ENCODE measurements at places on chromosomes 11 and 22. TPM values are rescaled to one million over a fixed set of nuclear protein-coding genes. Genes with fewer than 3 reads are reported as not detected.

Gene FAT3
- total RNA-seq, result 0.03 TPM

DNA sequence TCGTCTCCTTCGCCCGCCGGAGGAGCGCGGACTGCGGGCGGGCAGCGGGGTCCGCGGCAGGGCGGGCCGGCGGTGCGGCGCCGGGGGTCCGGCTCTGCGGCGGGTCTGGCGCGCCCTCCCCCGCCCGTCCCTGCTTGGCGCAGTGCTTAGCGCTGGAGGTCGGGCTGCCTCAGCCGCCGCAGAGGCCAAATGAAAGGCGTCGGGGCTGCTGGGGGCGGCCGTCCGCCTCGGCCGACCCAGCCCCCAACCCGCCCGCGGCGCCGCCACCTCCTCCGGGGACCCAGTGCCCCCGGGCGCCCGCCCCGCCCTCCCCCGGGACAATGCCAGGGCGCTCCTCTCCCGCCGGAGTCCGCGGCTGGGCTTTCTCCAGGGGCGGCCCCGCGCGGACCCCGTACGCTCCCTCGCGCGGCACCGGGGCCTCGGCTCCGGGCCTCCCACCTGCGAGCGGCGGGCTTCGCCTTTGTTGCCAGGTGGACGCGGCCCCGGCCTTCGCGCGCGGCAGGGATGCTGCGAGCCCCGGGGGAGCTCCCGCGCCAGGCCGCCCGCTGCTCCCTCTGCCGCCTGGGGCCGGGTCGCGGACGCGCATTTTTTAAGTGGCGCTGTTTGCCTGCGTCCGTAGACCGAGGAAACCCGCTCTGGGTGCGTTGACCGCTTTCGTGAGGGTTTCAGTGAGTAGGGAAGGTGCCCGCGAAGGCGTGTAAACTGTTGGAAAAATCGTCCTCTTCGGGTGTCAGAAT lies 583 bp downstream of the APLP2 start:
- DNase-seq, result peak; percentile 75

- no peak for DNase-seq
Observed at GRCh38 chr11:46505741-46506482, 87.9 kb downstream of the AMBRA1 start.

DNA sequence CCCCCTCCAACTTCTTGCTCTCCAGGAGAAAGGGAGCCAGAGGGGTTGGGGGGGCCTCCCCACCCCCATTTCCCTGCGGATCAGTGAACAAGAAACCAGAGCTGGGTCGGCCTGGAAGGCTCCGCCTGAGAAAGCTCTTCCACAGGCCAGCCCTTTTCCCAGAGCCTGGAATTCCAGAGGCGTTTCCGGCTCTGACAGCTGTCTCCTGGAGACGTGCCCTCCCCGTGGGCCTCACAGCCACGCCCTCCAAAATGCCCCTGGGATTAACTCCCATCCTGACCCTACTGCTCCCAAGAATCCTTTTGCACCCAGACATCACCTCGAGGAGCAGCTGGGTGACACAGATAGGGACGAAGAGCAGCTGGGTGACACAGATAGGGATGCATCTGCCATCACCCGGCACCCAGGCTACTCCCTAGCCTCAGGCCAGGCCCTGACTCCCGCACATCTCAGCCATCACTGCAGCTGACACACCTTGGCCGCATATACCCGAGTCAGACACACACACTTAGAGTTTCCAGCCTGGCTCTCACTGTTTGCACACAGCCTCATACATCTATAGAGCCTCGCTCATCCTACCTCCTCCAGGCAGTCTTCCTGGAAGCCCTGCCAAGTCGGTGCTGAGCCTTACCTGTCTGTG lies 7.6 kb upstream of the CDC42EP1 start:
- DNase-seq, result no peak

Gene DEUP1
- total RNA-seq, result not detected

DNA sequence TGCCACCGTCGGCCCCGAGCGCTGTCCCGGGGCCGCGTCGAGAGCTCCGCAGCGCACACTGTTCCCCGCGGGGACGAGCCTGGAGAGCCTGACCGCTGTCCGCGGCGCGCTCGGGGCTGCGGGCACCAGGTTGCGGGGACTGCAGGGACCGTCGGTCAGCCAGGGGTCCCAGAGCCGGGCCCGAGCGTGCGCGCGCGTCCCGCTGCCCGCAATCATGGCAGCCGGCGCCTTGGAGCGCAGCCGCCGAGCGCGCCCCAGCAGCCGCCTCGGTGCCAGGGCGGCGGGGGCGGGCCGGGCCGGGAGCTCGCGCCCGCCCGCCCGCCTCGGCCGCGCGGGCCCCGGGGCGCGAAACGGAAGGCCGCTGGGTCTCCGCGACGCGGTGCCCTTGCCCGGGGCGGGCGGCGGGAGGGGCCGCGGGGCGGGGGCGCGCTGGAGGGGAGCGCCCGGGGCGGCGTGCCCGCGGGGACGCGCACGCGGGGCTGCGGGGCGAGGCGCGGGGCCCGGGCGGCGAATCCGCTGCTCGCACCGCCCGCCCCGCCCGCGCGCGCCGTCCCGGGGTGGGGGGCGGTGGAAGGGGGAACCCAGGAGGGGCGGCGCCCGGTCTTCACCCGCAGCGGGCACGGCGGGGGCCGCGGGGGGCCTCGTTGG lies 79.4 kb upstream of the PPARA start:
- peak; percentile 86 for DNase-seq

Gene SYT7
- 28.2 TPM for total RNA-seq

- no peak for DNase-seq
Observed at GRCh38 chr11:27857588-27857987, 157.3 kb upstream of the BDNF start.

Gene EP300
- total RNA-seq, result 27.8 TPM

- no peak for DNase-seq
Observed at GRCh38 chr11:73331138-73331916, 23.3 kb downstream of the ARHGEF17 start.

DNA sequence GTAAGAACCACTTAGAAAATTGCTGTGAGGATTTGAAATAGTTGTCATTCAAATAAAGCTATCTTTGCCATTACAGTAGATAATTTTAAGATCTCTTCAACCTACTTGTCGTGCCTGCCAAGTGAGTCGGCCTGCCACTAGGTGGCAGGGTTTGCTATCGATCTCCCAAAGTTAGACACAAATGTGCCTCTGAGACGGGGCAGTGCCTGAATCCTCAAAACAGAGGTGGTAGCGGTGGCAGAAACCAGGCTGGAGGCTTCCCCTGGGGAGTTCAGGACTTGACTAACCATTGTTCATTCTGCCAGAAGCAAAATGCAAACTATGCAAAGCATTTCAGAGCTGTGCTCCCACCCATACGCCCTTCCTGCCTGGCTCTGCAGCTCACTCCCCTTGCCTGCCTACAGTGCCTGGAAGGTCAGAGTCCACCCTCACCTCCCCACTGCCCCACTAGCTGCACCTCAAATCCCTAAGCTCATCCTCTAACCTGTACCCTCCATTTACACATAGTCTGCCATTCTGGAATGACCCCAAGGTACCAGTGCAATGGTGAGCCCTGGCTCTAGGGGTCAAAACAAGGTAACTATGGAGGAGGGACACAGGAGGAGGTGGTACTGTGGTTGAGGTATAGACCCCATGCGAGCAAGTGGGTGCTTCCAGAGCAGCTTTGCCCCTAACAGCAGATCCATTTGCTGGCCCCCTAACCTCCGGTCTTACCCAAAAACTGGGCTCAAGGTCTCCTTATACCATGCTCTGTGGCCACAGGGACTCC lies 82.1 kb downstream of the C11orf58 start:
- peak; percentile 87 for DNase-seq

GRCh38 chr22:39839917-39840510 lies 53.5 kb downstream of the ENTHD1 start:
- DNase-seq, result no peak

GRCh38 chr11:129944696-129945095 lies 49.3 kb upstream of the NFRKB start:
- no peak for DNase-seq

GRCh38 chr11:111520560-111520959 lies 6.0 kb downstream of the HOATZ start:
- no peak for DNase-seq

GRCh38 chr11:102244681-102245409 lies 72.4 kb upstream of the BIRC3 start:
- no peak for DNase-seq

Gene LIF
- total RNA-seq, result 0.27 TPM

GRCh38 chr11:128579798-128580504 lies 7.4 kb downstream of the ETS1 start:
- DNase-seq, result no peak

Gene DGCR6
- 8.0 TPM for total RNA-seq

- no peak for DNase-seq
Observed at GRCh38 chr22:36419177-36419911, 31.6 kb upstream of the MYH9 start.

DNA sequence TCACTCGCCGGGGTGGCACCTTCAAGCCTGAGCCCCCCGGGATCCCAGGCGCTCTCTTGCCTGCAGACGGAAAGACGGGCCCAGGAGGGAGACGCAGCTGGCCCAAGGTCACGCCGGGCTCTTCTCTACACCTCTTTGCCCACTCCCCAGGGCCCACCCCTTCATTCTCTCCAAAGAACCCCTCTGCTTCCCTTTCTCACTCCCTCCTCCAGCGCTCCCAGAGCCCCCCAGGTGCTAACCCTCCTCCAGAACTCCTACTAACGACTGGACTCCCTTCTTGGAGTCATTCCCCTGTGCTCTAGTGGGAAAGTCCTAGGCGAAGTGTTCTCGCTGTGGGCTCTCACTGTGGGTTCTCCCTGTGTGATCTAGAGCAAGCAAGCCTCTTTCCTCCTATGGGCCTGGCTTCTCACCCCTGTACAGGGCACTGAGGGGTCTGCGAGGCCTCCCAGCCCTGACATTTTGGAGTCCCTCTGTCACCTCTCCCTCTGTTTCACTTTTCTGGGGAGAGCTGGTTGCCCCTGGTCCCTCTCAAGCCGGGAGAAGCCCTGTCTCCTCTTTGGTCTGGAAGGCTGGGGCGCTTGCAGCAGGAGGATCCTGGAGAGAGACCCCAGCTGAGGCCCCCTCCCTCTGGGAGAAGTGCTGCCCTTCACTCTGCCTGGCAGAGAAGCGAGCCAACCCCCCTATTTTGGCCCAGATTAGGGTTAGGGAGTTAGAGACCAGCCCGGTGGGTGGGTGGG lies 858 bp downstream of the OAF start:
- DNase-seq, result peak; percentile 49

GRCh38 chr11:2268729-2269600 lies 1.4 kb downstream of the ASCL2 start:
- DNase-seq, result peak; percentile 88

- no peak for DNase-seq
Observed at GRCh38 chr11:94790661-94791180, 22.6 kb downstream of the AMOTL1 start.

Gene MPEG1
- total RNA-seq, result 18.3 TPM

Gene IL18BP
- 5.1 TPM for total RNA-seq

Gene CARD18
- 0.89 TPM for total RNA-seq

DNA sequence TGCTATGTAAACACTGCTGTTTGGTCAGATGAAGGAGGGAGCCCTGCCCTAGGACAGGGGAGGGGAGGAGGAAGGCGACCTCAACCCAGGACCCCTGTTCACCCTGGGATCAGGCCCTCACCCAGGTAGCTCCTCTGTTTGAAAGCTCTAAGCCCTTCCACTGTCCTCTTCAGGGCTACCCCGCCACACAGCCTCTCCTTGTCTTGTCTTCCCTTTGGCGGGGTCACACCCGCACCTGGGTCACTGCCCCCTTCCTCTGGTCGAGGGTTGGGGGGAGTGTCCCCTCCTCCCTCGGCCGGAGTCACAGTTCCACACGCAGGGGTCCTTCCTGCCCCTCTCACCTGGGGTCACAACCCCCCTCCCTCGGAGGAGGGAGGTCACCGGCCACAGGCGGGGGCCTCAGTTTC lies 463 bp upstream of the PTPMT1 start:
- no peak for DNase-seq

GRCh38 chr11:105863523-105863922 lies 158.5 kb downstream of the MSANTD4 start:
- DNase-seq, result no peak

Gene OR5AK2
- total RNA-seq, result not detected

Gene BAIAP2L2
- 0.30 TPM for total RNA-seq

Gene ALX4
- total RNA-seq, result 0.05 TPM

DNA sequence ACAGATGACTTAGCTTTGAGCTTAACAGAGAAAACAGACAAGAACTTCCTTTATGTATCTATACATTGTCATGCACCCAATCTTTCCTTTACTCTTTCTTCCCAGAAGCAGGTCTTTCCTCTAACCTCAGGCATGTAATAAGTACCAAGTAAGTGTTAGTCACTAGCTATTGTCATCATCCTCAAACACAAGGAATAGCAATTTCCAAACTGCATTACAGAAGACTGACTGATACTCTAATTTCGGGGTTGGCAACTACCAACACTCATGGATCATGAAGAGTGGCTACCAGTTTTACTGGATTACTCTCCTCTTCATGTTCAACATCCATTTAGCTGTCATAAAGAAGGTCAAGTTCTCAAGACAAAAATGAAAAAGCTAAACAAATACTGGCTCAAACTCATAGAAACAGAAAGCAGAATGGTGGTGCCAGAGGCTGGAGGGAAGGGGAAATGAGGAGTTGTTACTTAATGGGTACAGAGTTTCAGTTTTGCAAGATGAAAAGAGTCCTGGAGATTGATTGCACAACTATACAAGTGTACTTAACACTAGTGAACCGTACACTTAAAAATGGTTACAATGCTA lies 111.6 kb downstream of the SIK3 start:
- no peak for DNase-seq

DNA sequence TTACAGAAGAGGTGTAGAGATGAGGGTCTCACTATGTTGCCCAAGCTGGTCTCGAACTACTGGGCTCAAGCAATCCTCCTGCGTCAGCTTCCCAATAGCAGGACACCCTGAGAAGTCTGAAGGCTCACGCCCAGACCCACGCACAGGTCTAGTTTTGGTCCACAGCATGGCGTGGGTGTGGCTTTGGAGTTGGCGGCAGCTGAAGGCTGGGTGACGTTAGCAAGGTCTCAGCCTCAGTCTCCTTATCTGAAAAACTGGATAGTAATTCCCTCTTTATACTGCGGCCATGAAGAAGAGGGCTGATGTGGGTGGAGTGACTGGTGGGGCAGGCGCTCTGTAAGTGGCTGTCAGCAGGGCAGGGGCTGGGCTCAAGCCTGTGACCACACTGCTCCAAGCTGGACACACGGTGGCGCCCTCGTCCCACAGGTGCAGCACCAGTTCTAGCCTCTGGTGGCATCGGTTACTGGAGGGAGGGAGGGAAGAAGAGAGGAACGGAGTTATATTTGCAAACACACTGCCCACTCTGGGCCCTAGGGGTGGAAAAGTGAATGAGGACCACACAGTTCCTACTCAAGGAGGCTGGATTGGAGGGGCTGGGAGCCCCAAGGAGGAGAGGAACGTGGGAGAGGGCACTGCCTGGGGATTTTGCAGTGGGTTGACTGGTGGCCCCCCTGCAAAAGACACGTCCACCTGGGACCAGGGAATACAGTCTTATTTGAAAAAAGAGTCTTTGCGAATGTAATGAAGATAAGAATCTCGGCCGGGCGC lies 19.6 kb upstream of the CARD10 start:
- peak; percentile 96 for DNase-seq

DNA sequence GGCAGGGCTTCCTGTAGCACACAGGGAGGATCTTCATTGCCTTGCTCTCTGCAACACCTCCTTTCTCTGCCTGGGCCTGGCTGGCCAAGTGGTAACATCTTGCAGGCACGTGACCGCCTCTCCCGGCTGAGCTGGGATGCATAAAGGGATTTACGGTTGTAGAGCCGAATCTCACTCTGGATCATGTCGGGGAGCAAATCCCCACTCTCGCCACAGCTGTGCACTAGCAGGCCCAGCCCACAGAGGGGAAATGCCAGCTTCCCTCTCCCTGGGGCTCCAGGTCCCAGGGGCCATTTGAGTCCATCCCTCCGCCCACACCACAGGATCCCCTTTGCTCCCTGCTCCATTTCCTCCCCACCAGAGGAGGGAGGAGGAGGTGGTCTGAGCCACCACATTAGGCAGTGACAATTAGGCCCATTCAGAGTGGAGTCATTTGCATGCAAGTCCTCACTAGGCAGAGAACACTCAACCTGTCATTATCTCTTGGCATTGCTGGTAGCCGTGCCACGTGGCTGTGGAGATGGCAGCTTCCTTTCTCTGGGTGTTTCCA lies 196.7 kb downstream of the DSCAML1 start:
- no peak for DNase-seq

All from Right ventricle myocardium inferior (tissue), 1 donor.